ENCODE measurements at places on chromosomes 2 and 18. TPM values are rescaled to one million over a fixed set of nuclear protein-coding genes. Genes with fewer than 3 reads are reported as not detected.

ACKR3 gene
- 10.1 TPM for total RNA-seq

UGT1A7 gene
- total RNA-seq: not detected

HRH4 gene
- not detected for total RNA-seq

TMEM214 gene
- total RNA-seq: 90.4 TPM

PDE1A gene
- 16.3 TPM for total RNA-seq

SERPINB7 gene
- 18.6 TPM for total RNA-seq

SPATS2L gene
- 103 TPM for total RNA-seq

HAAO gene
- not detected for total RNA-seq

CLEC4F gene
- not detected for total RNA-seq

DNA sequence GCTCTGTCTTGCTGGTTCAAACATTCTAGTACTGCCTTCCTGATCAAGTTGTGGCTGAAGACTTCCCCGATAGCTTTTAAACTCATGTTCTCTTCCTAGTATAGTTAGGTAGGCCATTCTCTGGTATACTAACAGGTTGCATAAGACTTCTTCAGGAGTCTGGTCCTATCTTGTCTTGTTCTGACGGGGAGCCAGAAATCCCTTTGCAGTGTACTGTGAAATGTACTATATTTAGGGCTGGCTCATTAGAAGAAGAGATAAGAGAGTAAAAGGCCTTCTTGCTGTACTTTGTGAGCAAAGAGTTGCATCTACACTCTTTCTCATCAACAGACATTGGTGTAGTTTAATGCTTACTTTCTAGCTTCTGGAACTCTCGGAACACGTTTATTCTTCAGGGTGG is 331.9 kb downstream of the NUP35 start:
- no peak for DNase-seq

DNA sequence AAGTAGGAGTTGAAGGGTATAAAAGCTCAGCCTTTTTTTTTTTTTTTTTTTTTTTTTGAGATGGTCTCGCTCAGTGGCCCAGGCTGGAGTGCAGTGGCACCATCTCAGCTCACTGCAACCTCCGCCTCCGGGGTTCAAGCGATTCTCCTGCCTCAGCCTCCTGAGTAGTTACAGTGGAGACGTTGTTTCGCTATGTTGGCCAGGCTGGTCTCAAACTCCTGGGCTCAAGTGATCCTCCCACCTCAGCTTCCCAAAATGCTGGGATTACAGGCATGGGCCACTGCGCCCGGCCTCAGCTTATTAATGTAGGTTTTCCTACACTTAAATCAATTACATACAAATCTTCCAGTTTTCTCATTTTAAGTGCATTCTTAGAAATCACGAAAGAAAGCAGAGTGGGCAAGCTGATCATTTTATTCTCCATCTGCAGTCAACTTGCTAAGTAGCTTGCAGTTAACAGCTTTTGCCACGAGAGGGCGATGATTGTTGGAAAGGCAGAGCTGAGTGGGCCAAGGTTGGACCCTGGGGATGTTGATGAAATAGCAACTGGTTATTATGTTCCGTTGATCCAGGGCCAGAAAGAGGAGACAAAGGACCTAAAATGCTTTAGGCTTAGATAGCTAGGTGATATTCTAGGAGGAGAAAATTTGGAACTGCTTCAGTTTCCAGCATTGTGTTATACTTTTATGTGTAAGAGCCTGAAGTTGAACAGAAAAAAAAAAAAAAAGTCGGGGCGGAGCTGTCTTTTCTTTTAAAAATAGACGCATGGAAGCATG is 234.4 kb upstream of the EPAS1 start:
- peak; percentile 90 for DNase-seq

DNA sequence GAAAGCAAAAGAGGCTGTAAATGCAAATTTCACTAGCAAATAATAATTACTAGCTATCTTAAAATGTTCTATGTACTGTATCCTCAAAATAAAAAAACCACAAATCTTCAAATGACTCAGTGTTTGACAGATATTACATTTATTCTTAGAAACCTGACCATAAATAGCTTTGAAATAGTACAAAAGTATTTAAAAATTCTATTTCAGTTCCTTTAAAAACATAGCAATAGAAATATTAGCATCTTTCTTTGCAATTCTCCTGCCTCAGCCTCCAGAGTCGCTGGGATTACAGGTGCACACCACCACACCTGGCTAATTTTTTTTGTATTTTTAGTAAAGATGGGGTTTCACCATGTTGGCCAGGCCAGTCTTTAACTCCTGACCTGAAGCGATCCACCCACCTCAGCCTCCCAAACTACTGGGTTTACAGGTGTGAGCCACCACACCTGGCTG is 50.6 kb downstream of the MSH6 start:
- DNase-seq: no peak

GRCh38 chr2:240968731-240969624 is 29.4 kb upstream of the SNED1 start:
- DNase-seq: no peak

GRCh38 chr2:159226608-159227385 is 59.7 kb downstream of the WDSUB1 start:
- peak; percentile 5 for DNase-seq

GRCh38 chr2:74053959-74054715 is 69.4 kb downstream of the TET3 start:
- DNase-seq: no peak

DNA sequence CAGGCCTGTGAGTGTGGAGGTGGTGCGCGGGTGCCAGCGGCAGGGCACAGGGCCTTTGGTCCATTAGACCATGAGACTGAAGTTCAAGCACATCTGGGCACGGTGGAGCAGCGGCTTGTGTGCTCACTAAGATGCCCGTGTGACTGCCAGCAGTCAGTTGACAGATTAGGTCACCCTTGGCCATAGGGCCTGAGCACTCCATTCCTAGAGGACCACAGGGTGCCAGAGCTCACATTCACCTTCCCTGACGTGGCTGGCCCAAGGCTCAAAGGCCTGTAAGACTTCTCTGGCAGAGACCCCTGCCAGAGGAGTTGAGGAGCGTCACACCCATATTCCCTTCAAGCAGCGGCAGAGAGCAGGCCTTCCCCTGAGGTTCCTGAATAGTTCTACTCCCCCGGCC is 650 bp downstream of the LHCGR start:
- peak; percentile 28 for DNase-seq

- no peak for DNase-seq
Measured at GRCh38 chr2:49032936-49033335, 121.4 kb downstream of the FSHR start.

GRCh38 chr18:9826685-9827084 is 59.1 kb upstream of the TXNDC2 start:
- no peak for DNase-seq

DNA sequence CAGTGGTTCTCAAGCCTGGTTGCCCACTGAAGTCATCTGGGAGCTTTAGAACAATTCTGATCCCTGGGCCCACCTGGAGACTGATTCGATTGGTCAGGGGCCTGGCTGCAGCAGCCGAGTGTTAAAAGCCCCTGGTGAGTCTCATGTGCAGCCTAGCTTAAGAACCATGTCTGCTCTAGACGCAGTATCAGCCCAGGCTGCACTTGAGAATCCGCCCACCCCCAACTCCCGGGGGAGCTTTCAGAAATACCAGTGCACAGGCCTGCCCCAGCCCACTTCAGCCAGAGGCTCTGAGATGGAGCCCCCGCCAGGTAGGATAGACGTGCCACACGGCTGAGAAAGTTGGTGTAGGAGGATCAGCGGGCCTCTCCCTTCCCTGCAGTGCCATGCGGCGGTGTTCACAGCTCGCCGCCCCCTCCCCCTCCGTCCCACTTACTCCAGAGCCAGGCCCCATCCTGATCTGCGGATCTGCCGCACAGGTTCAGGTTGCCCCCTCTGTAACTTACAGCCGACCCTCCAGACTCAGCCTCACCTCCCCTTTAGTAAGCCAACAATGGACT is 209.0 kb upstream of the RAB12 start:
- DNase-seq: no peak

- DNase-seq: peak; percentile 96
Measured at GRCh38 chr2:64405581-64406406, 48.2 kb upstream of the LGALSL start.

GRCh38 chr2:73070643-73071359 is 711 bp downstream of the SFXN5 start:
- peak; percentile 72 for DNase-seq

DNA sequence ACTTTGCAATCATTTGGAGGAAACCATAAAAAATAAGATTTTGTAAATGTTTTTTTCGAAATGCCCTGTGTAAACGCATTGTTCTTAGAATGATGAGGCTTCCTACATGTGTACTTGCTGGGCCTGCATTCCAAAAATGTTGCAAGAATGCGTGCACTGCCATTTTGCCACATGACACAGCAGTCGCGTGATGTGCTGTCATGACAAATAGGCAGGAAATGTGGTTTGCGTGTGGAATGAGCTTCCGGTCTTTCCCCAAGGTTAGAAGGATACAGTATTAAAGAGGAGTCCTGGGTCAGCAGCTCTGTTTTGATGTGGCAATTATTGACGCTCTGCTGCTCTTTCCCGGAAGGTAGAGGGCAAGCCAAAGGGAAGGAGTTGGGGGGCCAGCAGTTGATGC is 18.1 kb upstream of the SERPINB2 start:
- peak; percentile 95 for DNase-seq

- DNase-seq: no peak
Measured at GRCh38 chr2:112918256-112918655, 7.3 kb downstream of the IL37 start.

DNA sequence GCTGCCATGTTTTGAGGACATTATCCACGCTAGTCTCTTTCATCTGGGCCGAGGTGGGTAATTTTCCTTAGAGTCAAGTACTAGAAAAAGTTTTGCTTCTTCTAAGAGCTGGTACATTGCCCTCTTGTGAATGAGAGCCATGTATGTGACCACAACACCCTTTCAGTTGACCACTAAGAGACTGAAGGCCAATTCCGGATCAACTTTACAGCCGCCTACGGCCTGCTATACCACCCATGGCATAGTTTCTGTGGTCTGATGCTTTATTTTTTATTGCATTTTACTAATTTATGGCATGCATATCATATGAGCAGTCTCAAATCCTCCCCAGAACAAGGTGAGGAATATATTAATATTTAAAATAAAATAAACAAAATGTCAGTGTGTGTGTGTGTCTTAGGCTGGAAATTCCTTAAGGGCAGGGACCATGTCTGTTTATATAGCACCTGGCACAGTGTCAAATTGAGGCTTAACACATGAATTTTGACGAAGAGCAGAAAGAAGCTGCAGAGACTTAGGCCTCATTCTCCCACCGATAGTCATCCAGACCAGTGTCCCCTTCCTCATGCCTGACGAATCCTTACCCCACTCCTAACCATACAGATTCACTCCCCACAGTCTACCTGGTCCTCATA is 35.4 kb downstream of the PSD4 start:
- DNase-seq: no peak

DNA sequence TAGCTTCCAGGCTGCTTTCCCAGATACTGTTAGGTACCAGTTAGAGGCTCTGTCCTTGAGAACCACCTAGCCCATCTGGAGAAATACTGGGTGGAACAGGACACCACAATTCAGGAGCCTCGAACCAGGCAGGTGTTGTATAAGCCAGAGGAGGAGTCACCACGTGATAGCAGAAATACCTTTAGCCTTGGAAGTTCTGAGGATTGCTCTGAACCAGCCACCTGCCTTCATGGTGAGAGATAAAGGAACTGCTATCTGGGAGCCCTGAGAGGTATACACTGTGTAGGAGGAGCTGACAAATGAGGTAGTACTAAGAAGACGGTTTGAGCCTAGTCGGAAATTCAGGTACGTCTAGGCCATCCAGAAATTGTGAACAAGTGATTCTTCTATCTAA is 7.6 kb upstream of the GPBAR1 start:
- DNase-seq: no peak

DNA sequence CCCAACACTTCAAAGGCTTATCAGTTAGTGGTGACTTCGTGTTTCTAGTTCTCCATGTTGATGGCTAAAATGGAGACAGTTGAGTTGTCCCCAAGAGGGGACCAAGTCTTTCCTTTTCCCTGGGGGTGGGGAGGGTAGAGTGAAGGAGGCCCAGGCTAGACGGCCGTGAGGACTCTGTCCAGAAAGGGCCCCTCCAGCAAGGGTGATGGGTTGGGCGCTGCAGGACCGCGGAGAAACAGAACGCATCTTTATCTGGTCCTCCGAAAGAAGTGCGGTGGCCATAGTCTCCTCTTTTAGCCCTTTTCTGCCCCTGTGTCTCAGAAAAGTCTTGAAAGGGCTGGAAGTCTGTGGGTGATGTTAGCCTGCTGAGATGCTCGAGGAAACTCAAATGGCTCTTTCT is 153.2 kb downstream of the GLI2 start:
- no peak for DNase-seq

DNA sequence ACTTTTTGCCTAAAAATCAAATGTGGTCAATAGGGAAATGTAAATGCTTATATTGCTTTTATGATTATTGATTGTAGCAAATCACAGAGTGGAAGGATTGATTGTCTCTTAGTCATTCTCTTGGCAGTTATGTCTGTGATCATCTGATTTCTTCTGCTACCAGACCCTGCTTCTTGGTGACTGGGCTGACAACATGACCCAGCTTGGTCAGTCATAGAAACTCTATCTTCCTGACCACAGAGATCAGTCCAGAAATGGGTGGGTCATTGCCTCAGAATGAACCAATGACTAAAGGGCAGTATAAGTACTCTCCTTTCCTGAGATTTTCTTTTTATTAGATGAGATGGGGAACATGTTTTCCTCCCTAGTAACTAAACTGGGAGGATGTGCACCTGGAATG is 87.6 kb downstream of the MAIP1 start:
- DNase-seq: peak; percentile 43

DNA sequence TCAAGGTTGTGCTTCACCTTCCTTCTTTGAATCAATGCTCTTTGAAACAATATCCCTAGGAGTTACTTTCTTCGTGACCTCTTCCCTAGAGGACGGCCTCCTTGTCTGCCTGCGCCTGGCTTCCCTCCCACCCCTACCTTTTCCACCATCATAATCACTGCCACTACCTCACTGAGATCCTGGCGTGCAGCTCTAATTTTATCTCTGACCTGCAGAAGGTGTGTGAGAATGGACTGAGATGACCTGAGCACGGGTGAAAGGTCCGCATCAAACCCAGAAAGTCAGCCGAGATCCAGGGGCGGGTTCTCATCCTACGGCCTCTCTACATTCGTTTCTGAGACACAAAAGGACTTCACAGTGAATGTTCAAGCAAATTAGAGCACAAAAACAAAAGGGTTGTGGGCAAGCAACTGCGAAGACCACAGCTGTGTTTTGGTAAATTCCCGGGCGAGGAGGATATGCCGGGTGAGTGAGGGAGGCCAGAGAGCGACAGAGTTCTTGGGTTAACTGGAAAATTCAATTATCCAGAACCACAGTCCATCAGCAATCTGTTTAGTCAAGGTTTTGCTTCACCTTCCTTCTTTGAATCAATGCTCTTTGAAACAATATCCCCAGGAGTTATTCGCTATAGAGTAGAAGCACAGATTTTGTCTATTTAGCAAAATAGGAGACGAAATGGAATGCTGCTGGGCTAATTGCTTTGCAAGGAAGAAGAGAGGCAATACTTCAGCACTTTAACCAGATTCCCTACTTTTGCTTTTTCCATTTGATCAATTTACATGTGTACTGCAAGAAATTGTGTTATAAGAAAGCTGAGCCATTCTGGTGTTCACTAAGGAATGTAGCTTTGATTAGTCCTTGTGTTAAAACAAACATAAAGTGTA is 212.6 kb downstream of the ACKR3 start:
- DNase-seq: peak; percentile 8
